Keratinocyte (primary cell): ENCODE measurements at places on chromosomes 4 and X. TPM values are rescaled to one million over a fixed set of nuclear protein-coding genes. Genes with fewer than 3 reads are reported as not detected.

HSD17B13 gene
- not detected in 3 replicates for polyA plus RNA-seq

USP17L17 gene
- polyA plus RNA-seq: not detected in 3 replicates

NDNF gene
- polyA plus RNA-seq: not detected in 3 replicates

LRP2BP gene
- polyA plus RNA-seq: 0.03 to 0.22 TPM (median 0.15 TPM) in 3 replicates

POLN gene
- 0.45 to 1.4 TPM (median 1.3 TPM) in 3 replicates for polyA plus RNA-seq

BRS3 gene
- not detected in 3 replicates for polyA plus RNA-seq

DNA sequence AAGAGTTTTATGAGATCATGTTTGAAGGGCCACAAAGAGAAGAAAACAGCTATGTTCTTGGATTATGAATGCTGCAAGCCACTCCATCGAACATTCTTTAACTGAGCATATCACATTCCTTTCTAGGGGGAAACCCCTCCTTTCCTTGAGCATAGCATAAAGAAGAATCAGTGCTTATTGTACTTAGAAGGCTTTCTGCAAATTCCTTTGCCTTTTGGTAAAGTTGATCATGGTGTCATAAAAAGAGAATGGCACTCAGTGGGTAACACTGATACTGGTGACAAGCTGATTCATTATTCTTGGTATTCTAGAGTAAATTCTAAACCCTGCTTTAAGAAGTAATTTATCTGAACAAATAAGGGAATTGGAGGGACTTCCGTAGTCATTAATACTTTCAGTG, 88.5 kb upstream of the GPR34 start:
- no peak for DNase-seq

GRCh38 chr4:83231620-83232076, 53.0 kb downstream of the COQ2 start:
- DNase-seq: no peak

DNA sequence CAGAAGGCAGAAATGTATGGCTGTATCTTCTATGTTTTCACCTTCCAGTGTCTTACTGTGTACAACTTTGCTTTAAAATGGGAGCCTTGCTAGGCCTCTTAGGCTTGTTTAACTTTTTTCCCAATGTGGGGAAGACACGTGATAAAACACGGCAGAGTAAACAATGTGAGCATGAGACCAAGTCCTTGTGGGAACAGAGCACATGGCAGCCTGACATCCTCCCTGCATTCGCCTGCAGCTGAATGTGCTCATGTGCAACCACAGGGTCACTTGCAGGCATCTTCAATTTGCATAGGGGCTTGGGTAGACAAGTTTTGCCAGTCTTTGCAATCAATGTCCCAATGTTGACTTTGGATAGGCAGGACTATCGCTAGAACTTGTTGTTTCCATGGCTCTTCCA, 91.8 kb downstream of the CCNG2 start:
- no peak for DNase-seq

DNA sequence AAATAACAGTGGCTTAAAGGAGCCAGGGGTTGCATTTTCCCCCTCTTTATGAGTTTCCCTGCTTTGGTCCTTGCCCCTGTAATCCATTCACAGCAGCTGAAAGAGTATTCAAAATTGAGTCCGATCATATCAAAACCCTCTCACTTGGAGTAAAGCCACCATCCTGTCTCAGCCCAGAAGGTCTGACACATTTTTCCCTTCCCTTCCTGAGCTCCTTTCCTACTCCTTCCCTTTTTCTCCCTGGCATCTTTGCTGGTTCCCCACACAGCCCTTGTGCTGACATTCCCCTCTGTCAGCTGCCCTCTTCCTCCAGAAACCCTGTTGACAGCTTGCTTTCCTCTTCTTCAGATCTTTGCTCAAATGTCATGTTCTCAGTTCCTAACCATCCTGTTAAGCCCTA, 295.6 kb downstream of the EVC2 start:
- no peak for DNase-seq

DNA sequence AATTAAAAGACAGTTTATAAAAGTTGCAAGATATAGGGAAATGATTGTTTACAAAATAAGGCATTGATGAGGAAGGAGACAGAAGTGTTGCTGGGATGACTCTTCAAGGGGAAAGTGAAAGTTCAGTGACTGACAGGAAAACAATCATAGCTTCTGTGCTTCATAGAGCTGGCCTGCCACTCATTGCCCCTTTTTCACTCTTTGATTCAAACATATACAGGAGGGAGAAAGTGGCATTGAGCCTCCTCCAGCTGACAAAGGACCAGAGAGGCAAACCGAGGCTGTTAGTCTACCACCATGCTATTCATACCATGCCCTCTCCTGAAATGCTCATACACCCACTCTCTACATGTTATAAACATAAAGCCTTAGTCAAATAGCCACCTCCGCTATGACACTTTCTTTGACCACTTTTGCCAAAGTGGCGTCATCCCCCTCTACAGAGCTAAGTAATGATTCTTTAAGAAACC, 79.2 kb upstream of the ATOH1 start:
- DNase-seq: no peak

- no peak for DNase-seq
Measured at GRCh38 chr4:69759189-69759604, 1.2 kb downstream of the SULT1B1 start.

DNA sequence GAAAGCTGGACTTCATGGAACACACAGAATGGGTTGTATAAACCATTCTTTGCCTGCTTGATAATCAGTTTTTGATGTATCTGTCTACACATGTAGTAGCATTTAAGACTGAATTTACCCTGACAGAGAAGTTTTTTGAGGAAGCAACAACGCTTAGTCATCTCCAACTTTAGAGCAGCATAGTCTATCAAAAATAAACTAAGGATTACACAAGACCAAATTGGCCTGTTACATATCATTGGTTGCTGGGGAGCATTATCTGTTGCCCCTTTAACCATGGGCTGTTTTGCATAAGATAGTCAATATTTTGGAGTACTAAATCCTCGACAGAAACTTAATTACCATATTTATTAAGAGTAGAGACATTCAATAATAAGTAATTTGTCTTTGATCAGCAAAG, 347.4 kb downstream of the FAM47B start:
- no peak for DNase-seq
